Bronchial smooth muscle cell (primary cell): ENCODE measurements at places on chromosomes 6 and 20. TPM values are rescaled to one million over a fixed set of nuclear protein-coding genes. Genes with fewer than 3 reads are reported as not detected.

SLC26A8 gene
- under 0.01 TPM in 1 of 2 replicates, not detected in the other for total RNA-seq

ERVFRD-1 gene
- not detected in 2 replicates for total RNA-seq

PRICKLE4 gene
- total RNA-seq: 0.16 TPM in 1 of 2 replicates, not detected in the other

MOCS3 gene
- total RNA-seq: 7.6 and 8.7 TPM in 2 replicates

OLIG3 gene
- not detected in 2 replicates for total RNA-seq

FAM209B gene
- 0.34 TPM in 1 of 2 replicates, not detected in the other for total RNA-seq

LRP11 gene
- total RNA-seq: 62.1 and 76.1 TPM in 2 replicates

PXMP4 gene
- total RNA-seq: 4.7 and 10.2 TPM in 2 replicates

ENPP1 gene
- total RNA-seq: 5.6 and 11.5 TPM in 2 replicates

TPD52L1 gene
- 7.4 TPM in 2 replicates for total RNA-seq

HAO1 gene
- not detected in 2 replicates for total RNA-seq

TRIM40 gene
- not detected in 2 replicates for total RNA-seq

GPSM3 gene
- total RNA-seq: 0.17 and 0.95 TPM in 2 replicates

C4B gene
- total RNA-seq: 8.8 and 15.4 TPM in 2 replicates

IRF4 gene
- 0.63 and 3.3 TPM in 2 replicates for total RNA-seq

NOX3 gene
- not detected in 2 replicates for total RNA-seq

UBE2C gene
- 1.9 and 3.9 TPM in 2 replicates for total RNA-seq

F13A1 gene
- not detected in 2 replicates for total RNA-seq

NKAPL gene
- 0.26 and 2.0 TPM in 2 replicates for total RNA-seq

KHDC1L gene
- not detected in 2 replicates for total RNA-seq

GABRR1 gene
- total RNA-seq: not detected in 2 replicates

REM1 gene
- not detected in 2 replicates for total RNA-seq

CLVS2 gene
- under 0.01 TPM in 1 of 2 replicates, not detected in the other for total RNA-seq

CEP57L1 gene
- total RNA-seq: 18.8 and 23.5 TPM in 2 replicates

RIN2 gene
- 44.6 and 49.5 TPM in 2 replicates for total RNA-seq

ZNF343 gene
- 11.1 and 12.3 TPM in 2 replicates for total RNA-seq

ZNF831 gene
- under 0.01 TPM in 1 of 2 replicates, not detected in the other for total RNA-seq

HLA-C gene
- 61.2 and 189 TPM in 2 replicates for total RNA-seq

SLC17A1 gene
- total RNA-seq: not detected in 2 replicates

FRK gene
- 1.7 TPM in 2 replicates for total RNA-seq

PRKN gene
- 3.6 and 4.0 TPM in 2 replicates for total RNA-seq

NRSN1 gene
- total RNA-seq: under 0.01 TPM in 1 of 2 replicates, not detected in the other

CTAGE9 gene
- under 0.01 TPM in 1 of 2 replicates, not detected in the other for total RNA-seq

C6orf163 gene
- 1.4 and 2.4 TPM in 2 replicates for total RNA-seq

AKAP7 gene
- total RNA-seq: 3.8 and 8.5 TPM in 2 replicates

CCN5 gene
- total RNA-seq: 3.0 and 8.8 TPM in 2 replicates

TRIM10 gene
- under 0.01 TPM in 1 of 2 replicates, not detected in the other for total RNA-seq

TNNC2 gene
- 1.9 and 6.7 TPM in 2 replicates for total RNA-seq

C6orf132 gene
- total RNA-seq: 0.63 TPM in 1 of 2 replicates, not detected in the other

SEMG1 gene
- not detected in 2 replicates for total RNA-seq

CYP39A1 gene
- total RNA-seq: 0.79 and 2.2 TPM in 2 replicates

KIF6 gene
- total RNA-seq: 0.16 and 0.52 TPM in 2 replicates

MOG gene
- not detected in 2 replicates for total RNA-seq

RAMACL gene
- total RNA-seq: 0.43 and 0.95 TPM in 2 replicates

LHFPL5 gene
- total RNA-seq: not detected in 2 replicates

ZHX3 gene
- 10.4 and 12.8 TPM in 2 replicates for total RNA-seq

SH3BGRL2 gene
- 2.5 and 2.7 TPM in 2 replicates for total RNA-seq

SLC17A3 gene
- not detected in 2 replicates for total RNA-seq
